ENCODE measurements at places on chromosomes 4 and X.

GRCh38 chr4:52783069-52783468, 31.8 kb upstream of the ERVMER34-1 start:
- no peak for DNase-seq

DNA sequence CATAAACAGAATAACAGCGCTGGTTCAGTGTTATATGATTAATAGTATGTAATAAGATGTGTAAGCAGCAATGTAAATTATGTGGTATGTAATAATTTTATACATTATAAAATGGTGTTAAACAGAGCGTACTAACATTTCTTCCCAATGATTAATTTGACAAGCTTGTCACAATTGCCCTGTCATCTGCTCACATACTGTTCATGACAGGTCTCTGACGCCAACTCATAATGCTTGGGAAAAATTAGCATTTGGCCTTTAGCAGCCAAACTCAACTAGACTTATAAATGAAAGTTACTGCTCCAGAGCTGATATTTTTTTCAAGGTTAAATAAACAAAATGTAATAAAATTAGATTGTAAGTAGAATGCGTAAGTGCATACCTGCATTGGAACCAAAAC, 246.8 kb downstream of the TRAM1L1 start:
- no peak for DNase-seq

GRCh38 chr4:95077864-95078263, 320.1 kb downstream of the BMPR1B start:
- DNase-seq = no peak

GRCh38 chr4:52968691-52969090, 106.6 kb downstream of the RASL11B start:
- DNase-seq = no peak

GRCh38 chr4:129394635-129395034, 298.7 kb downstream of the C4orf33 start:
- no peak for DNase-seq

GRCh38 chr4:46886711-46887110, 22.3 kb downstream of the COX7B2 start:
- DNase-seq = peak; percentile 8

- DNase-seq = no peak
Measured at GRCh38 chr4:28565396-28565795, 1704.8 kb downstream of the STIM2 start.
